Fibroblast of lung (primary cell): ENCODE measurements at places on chromosomes 2 and 18. TPM values are rescaled to one million over a fixed set of nuclear protein-coding genes. Genes with fewer than 3 reads are reported as not detected.

DNA sequence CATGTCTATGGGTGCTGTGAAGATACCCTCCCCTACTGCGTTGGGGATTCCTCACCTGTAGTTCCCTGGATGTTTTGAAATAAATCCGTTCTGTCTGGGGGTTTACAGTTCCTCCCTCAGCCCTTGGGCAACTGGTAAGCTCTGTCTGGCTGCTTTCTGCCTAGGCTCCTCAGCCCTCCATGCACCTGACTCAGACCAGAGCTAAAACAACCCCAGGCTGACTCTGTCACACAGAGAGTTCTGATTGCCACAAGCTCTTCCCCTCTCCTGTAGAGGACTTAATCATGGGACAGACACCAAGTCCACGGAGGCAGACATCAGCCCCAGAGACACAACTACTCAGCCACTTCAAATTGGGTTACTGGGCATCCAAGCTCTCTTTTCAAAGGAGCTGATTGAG, 6.3 kb downstream of the VIT start:
- H3K36me3 ChIP-seq: no peaks in the 10 kb centered on the region
- H3K27ac ChIP-seq: no peak overlapping the region
- H3K4me1 ChIP-seq: peaks cover 3% of the 10 kb centered on the region
- no peak overlapping the region for H3K4me3 ChIP-seq

TANC1 gene
- 21.4 and 32.7 TPM in 2 replicates for polyA plus RNA-seq

HAAO gene
- polyA plus RNA-seq: 0.58 and 0.88 TPM in 2 replicates

- no peak for DNase-seq
- no peak overlapping the region for H3K27ac ChIP-seq
- no peaks in the 10 kb centered on the region for H3K36me3 ChIP-seq
- H3K4me3 ChIP-seq: no peak overlapping the region
These were observed 87.2 kb upstream of the VRK2 start for GRCh38 chr2:57959390-57959789.

KYNU gene
- polyA plus RNA-seq: 0.26 and 1.7 TPM in 2 replicates

LRRC30 gene
- polyA plus RNA-seq: not detected in 2 replicates

ZNF892 gene
- 1.1 and 1.4 TPM in 2 replicates for polyA plus RNA-seq

- no peak overlapping the region for H3K27ac ChIP-seq
- DNase-seq: no peak
- H3K27me3 ChIP-seq: no peaks in the 10 kb centered on the region
- no peak overlapping the region for H3K4me3 ChIP-seq
These were observed 522.9 kb upstream of the TNP1 start for GRCh38 chr2:217382794-217383193.

DNA sequence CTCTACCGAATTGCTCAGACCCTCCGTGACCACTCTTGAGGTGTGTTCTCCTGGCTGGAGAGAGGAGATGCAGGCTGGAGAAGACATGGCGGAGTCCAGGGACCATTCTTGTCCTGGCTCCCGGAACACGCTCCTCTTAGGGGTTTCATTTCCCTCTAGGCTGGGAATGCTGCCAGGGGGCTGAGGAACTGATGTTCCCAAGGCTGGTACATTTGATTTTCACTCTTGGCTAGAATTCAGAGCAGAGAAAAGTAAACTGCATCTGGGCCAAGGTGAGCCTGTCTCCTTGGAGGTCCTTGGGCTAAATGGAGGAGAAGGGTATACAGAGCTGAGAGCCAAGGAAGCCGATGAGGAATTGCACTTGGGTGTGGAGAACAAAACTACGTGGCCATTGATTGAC, 28.2 kb upstream of the LBH start:
- no peak overlapping the region for H3K27ac ChIP-seq
- H3K36me3 ChIP-seq: no peaks in the 10 kb centered on the region
- peaks cover 5% of the 10 kb centered on the region for H3K27me3 ChIP-seq
- DNase-seq: no peak

GRCh38 chr2:79250656-79251055, 91.1 kb upstream of the REG3A start:
- no peak overlapping the region for H3K4me3 ChIP-seq
- no peak for DNase-seq
- H3K4me1 ChIP-seq: no peaks in the 10 kb centered on the region
- no peaks in the 10 kb centered on the region for H3K27me3 ChIP-seq

GRCh38 chr2:38432820-38433606, 55.9 kb upstream of the ATL2 start:
- H3K27ac ChIP-seq: no peak overlapping the region
- no peaks in the 10 kb centered on the region for H3K36me3 ChIP-seq
- no peaks in the 10 kb centered on the region for H3K4me1 ChIP-seq
- H3K27me3 ChIP-seq: peaks cover 6% of the 10 kb centered on the region

SCN7A gene
- polyA plus RNA-seq: 3.9 and 8.9 TPM in 2 replicates

DNA sequence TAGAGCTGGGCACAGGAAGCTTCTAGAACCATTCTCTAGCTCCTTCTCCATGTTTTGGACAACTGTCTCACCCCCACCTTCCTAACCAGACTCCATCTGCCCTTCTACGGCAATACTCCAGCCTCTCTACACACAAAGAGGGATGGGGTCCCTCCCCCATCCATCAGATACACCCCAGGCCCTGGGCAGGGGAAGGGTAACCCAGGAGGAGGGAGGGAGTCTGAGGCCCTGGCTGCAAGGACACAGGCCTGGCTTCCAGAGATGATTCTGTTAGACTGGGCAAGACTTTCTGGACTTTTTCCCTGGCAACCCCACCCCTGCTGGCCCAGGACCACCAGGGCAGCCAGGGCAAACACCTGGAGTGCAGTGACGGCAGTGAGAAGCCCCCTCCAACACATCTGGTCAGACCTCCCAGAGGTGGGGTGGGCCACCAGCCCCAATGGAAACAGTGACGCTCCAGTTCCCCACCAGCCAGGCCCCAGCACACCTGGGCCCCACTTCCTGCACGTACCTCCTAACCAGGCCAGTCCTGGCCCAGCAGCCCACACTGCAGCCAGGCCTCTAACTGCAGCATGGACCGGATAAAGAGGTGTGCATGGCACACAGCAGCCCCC, 6.5 kb downstream of the CYP26B1 start:
- H3K27ac ChIP-seq: no peak overlapping the region
- no peak for DNase-seq
- no peak overlapping the region for H3K4me3 ChIP-seq
- peaks cover 30% of the 10 kb centered on the region for H3K27me3 ChIP-seq
- no peaks in the 10 kb centered on the region for H3K36me3 ChIP-seq

- no peaks in the 10 kb centered on the region for H3K4me1 ChIP-seq
- DNase-seq: no peak
- no peak overlapping the region for H3K27ac ChIP-seq
- no peak overlapping the region for H3K4me3 ChIP-seq
- no peaks in the 10 kb centered on the region for H3K27me3 ChIP-seq
These were observed 35.4 kb downstream of the MGAT5 start for GRCh38 chr2:134289225-134289624.

- no peaks in the 10 kb centered on the region for H3K4me1 ChIP-seq
- no peak for DNase-seq
- H3K27me3 ChIP-seq: no peaks in the 10 kb centered on the region
These were observed 77.9 kb downstream of the OSBPL1A start for GRCh38 chr18:24319757-24320156.

DNA sequence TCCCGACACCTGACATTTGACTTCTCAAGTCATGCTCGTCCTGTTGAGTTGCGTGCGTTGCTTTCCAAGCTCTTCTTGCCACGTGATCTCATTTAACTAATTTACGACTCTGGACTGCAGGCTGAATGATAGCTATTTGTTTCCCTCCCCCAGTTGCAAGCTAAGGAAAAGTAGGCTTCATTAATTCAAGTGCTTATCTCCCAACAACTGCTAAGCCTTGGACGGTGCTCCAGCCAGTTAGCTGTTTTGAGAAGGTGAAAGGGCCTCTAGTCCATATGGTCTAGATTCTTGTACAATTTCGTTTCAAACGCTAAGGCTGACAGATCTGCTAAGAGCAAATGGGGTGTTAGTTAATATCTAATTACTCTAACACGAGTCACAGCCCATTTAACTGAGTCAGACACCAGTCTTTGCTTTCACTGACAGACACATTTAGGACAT, 21.1 kb downstream of the GPR45 start:
- no peaks in the 10 kb centered on the region for H3K36me3 ChIP-seq
- no peak overlapping the region for H3K4me3 ChIP-seq
- H3K27me3 ChIP-seq: no peaks in the 10 kb centered on the region
- H3K27ac ChIP-seq: no peak overlapping the region
- H3K4me1 ChIP-seq: peaks cover 3% of the 10 kb centered on the region

GRCh38 chr2:38557981-38558380, 44.7 kb downstream of the HNRNPLL start:
- H3K4me1 ChIP-seq: no peaks in the 10 kb centered on the region
- H3K27me3 ChIP-seq: no peaks in the 10 kb centered on the region
- H3K4me3 ChIP-seq: no peak overlapping the region
- H3K36me3 ChIP-seq: peaks cover 3% of the 10 kb centered on the region
- no peak overlapping the region for H3K27ac ChIP-seq
- DNase-seq: no peak

DNA sequence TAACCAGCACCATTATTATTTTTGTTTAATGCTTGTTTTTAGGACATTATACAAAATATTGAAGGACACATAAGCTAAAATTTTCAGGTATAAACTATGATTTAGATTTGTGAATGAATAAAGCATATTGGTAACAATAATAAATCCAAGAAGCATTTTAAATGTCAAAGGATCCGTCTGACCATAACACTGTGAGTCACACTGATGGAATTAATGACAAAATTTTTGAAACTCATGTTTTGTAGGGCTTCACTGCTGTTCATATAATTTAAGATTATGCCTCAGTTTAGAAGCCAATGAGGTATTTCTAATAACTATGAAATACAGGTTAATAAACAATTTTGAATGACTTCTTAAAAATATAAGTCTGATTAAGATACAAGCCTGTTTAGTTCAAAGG, 124.6 kb downstream of the TMEFF2 start:
- peak; percentile 48 for DNase-seq
- no peak overlapping the region for H3K4me3 ChIP-seq
- H3K4me1 ChIP-seq: no peaks in the 10 kb centered on the region
- H3K36me3 ChIP-seq: no peaks in the 10 kb centered on the region

- no peak overlapping the region for H3K4me3 ChIP-seq
- H3K27me3 ChIP-seq: no peaks in the 10 kb centered on the region
- no peaks in the 10 kb centered on the region for H3K36me3 ChIP-seq
- no peak overlapping the region for H3K27ac ChIP-seq
- H3K4me1 ChIP-seq: no peaks in the 10 kb centered on the region
These were observed 80.0 kb downstream of the EPB41L3 start for GRCh38 chr18:5463831-5464230.

DNA sequence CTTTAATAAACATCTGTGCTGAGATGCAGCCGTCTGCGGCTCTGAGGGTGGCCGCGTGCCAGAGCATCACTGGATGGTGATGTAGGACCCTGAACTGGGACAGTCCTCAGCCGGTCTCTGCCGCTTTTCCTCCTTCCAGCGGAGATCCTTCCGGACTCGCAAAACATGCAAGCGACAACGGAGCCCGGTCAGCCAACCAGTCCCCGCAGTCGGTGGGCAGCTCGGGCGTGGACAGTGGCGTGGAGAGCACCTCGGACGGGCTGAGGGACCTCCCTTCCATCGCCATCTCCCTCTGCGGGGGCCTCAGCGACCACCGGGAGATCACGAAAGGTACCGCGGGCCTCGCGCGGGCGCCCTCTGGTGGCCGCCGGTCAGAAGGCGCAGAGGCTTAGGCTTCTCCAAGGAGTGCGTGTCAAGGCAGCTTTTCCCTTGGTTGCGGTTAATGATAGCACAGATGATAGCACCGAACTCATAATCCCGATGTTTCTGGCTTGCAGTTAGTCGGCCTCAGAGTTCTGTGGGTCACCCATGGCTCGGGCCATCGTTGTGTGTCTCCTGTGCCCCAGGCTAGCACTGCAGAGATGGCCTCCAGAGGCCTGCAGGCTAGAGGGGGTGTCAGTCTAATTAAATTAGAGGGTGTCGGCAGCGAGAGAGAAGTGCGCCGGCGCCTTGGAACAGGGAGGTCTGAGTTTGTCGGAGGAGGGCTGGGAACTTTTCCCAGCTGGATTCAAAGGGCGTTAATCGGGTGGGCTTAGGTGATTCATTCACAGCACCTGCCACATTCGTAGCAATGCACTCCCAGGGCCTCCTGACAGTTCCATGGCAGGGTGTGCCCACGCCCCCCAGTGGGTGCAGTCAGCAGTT, 38.5 kb downstream of the LPIN1 start:
- H3K4me1 ChIP-seq: peaks cover 4% of the 10 kb centered on the region
- H3K27me3 ChIP-seq: no peaks in the 10 kb centered on the region
- peak; percentile 52 for DNase-seq

- no peak for DNase-seq
- no peak overlapping the region for H3K27ac ChIP-seq
- no peaks in the 10 kb centered on the region for H3K27me3 ChIP-seq
These were observed 103.9 kb upstream of the MEX3C start for GRCh38 chr18:51301376-51301775.

DNA sequence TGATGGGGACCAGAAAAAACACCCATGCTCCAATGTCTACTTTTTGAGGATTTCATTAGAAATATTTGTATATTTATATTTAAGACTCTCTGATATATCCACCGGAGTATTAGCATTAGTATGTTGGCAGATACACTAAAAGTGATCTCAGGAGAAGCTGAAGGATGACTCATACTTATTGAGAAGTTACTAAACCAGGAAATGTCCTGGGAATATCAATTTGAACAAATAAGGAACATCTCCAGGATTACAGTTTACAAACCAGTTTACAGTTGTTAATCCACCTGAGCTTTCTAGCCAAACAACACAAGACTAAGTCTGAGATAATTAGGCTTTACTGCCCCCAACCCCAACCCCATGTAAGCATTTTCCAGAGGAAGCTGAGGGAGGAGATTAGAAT, 16.1 kb upstream of the DPP4 start:
- no peaks in the 10 kb centered on the region for H3K27me3 ChIP-seq
- no peak overlapping the region for H3K4me3 ChIP-seq
- H3K4me1 ChIP-seq: peaks cover 40% of the 10 kb centered on the region
- H3K36me3 ChIP-seq: no peaks in the 10 kb centered on the region

- H3K4me3 ChIP-seq: no peak overlapping the region
- H3K27ac ChIP-seq: no peak overlapping the region
- DNase-seq: no peak
- no peaks in the 10 kb centered on the region for H3K4me1 ChIP-seq
- no peaks in the 10 kb centered on the region for H3K36me3 ChIP-seq
These were observed 14.8 kb upstream of the BIN1 start for GRCh38 chr2:127121776-127122176.

DNA sequence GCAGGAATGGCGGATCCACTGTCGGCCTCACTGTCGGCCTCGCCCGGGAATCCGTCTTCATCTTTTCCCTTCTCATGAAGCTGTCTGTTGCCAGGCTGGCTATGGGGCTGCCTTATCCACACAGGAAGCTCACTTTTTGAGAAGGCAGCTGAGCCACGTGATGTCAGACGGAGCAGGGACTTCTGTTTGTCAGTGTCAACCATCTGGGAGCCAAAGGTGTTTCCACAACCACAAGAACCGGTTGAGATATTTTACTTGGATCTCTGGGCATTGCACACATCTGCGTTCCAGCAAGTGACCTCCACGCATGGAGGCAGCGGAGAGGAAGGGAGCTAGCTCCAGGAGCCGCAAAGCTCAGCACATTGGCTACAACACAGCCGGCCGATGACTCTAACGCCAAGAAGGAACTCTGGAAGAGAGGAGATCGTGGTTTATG, 27.4 kb upstream of the TAF1B start:
- no peaks in the 10 kb centered on the region for H3K36me3 ChIP-seq
- H3K4me1 ChIP-seq: no peaks in the 10 kb centered on the region
- DNase-seq: peak; percentile 64
- H3K27me3 ChIP-seq: no peaks in the 10 kb centered on the region

- no peaks in the 10 kb centered on the region for H3K4me1 ChIP-seq
- H3K27me3 ChIP-seq: no peaks in the 10 kb centered on the region
- H3K4me3 ChIP-seq: no peak overlapping the region
- no peaks in the 10 kb centered on the region for H3K36me3 ChIP-seq
These were observed 732.2 kb downstream of the SOCS6 start for GRCh38 chr18:71021030-71021362.

- no peak overlapping the region for H3K4me3 ChIP-seq
- H3K27me3 ChIP-seq: no peaks in the 10 kb centered on the region
- no peak overlapping the region for H3K27ac ChIP-seq
- DNase-seq: peak; percentile 13
- H3K4me1 ChIP-seq: no peaks in the 10 kb centered on the region
These were observed 12.2 kb downstream of the SLC9A4 start for GRCh38 chr2:102485147-102485785.
